Amniotic epithelial cell (primary cell): ENCODE measurements at places on chromosomes 3 and 15.
A peak's percentile ranks its signal among the peaks of the same experiment; 100 is the strongest.

- DNase-seq = no peak
Observed at GRCh38 chr3:102057781-102058421, 208.6 kb downstream of the NFKBIZ start.

DNA sequence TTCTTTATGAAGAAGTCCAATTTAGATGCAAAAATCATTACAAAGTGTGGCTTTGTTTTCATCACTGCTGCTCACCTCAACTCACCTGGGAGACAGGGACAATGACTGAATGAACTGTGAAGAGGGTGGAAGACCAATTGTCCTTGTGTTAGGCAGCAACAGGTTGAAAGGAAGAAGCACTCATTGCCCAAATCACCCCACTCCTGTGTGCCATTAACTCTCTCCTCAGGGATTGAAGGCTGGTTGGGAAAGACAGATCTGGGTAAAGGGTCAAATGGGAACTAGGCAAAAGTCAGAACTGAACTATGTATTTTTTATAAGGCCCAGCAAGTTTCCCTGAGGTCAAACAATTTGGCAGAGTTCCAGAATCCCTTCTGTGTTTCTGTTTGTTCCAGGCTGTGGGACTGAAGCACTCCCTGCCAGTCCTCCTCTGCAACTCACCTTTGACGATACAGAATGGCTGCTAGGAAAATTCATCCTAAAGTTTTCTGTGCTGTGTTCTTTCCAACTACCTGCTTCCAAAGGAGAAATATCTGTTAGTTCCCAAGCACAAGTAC lies 68.6 kb upstream of the CCDC39 start:
- DNase-seq = no peak

- no peak for DNase-seq
Observed at GRCh38 chr3:135191708-135192107, 396.6 kb downstream of the EPHB1 start.

DNA sequence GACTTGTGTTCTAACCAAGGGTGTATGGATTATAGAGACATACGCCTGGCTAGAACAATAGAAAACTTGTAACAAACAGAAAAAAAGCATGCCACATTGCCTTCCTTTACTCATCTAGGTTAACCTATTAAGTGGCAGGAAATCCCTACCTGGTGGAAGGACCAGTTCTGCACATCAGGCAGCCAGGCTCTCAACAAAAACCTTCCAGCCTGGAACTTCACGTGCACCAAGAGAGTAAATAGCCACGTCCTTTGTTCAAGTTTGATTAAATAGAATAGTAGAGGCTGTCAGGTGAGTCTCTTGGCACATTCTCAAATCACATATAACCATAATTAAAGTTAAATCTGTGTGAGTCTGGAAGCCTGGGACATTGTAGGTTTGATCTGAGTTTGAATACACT lies 85.0 kb upstream of the DPH6 start:
- DNase-seq = no peak

DNA sequence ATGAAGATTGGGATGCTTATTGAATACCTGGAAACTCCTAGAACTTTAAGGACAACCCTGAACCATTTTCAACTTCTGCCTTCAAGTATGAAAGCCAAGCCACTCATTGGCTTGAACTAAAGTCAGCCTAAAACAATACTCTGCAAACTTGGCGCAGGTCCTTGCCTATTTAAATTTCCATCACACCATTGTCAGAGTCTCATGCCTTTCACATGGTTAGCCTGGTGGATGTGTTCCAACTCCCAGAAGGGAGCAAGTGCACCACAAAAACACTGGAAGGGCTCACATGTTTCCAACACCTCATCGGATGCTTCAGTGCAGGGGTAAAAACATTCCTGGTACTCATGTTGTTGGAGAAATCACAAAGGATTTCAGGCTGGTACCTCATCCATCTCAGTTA lies 511.6 kb upstream of the MDFIC2 start:
- no peak for DNase-seq

DNA sequence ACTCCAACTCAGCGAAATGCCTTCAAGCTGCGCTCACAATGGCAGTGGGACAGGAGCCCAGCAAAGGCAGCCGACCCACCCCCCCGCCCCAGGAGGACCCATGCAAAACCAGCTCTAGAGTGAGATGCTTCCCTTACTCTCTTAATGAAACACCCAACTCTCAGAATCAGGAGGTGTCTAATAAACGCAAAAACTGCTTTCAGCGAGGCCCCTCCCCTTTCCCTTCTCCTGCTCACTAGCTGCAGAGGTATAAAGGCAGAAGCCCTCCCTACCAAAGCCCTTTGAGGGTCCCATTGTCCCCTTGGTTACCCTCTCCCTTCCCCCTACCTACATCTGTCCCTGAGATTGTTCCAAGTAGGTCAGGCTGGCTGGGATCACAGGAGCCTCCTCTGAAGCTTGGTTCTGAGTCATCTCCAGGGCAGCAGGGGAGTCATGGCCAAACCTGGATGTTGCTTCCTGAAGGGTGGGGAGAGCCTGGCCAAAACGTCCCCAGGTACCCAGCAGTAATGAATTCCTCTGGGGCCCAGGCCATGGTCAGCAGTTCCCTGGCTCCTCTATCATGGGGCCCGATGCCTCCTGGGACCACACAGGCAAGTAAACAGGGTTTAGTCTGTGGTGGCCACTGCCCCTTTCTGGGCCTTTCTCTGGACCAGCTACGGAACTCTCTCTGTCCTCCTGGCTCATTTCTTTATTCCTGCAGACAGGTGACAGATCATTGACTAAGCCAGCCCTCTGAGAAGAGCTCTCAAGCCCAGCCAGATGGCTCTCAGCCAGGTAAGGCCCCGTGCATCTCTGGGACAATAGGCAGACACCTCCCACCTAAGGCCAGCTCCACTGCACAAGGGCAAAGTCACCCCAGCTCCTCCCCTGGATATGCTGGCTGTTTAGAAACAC lies 8.6 kb downstream of the KLHL25 start:
- DNase-seq = peak; percentile 53

DNA sequence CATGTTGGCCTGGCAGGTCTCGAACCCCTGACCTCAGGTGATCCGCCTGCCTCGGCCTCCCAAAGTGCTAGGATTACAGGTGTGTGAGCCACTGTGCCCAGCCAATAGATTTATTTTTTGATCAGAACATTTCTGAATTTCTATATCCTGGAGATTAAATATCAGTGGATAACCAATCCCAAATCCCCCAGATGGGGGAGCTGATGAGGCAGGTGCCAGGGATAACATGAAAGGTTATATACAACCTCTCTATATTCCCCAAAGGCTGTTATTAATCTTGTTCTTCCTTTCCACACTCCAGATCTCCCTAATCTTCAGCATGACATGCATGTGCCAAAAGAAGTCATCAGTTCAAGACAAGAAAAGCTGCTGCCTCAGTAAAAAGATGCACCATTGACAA lies 112.3 kb downstream of the WDR76 start:
- DNase-seq = peak; percentile 19
